HT-29 (cell line): ENCODE measurements at places on chromosomes 12 and 14.

GRCh38 chr12:26156201-26156871 is 31.5 kb upstream of the BHLHE41 start:
- DNase-seq = no peak

GRCh38 chr12:121741743-121742142 is 29.2 kb downstream of the TMEM120B start:
- DNase-seq = no peak

- DNase-seq = no peak
Observed at GRCh38 chr12:82694276-82694675, 7.6 kb downstream of the TMTC2 start.

- DNase-seq = no peak
Observed at GRCh38 chr12:57085999-57086492, 2.9 kb upstream of the NAB2 start.

- no peak for DNase-seq
Observed at GRCh38 chr12:116381744-116382685, 104.5 kb upstream of the MED13L start.

- no peak for DNase-seq
Observed at GRCh38 chr12:12744546-12745305, 27.6 kb downstream of the CDKN1B start.

DNA sequence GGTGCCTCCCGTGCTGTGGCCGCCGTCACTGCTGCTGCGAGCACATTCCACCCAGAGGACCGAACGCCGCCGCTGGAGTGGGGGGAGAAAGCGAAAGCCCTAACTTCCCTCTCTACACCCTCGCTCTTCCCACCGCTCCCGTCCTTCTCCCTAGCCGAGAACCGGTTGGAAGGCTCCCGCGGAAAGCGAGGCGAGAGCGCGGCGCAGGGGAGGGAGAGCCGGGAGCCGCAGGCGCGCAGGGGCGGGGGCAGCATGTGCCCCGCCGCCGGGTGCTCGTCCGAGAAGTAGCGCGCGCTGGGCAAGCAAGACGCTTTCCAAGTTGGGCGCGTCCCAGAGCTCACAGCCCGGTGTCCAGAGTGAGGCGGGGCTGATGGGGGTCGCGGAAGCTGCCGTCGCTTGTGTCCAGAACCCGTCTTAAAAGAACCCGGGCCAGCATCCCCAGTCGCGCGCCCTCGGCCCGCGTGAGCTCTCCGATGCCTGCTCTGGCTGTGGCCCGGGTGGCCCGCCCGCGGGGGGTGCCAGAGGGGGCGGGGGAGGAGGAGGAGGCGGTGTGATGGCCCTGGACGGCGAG is at the start of gene TRHDE:
TSS of gene TRHDE (plus strand) at position 280 of the 571 bp plus-strand sequence. CDS start at position 554, 274 bp downstream.
- DNase-seq = no peak

- no peak for DNase-seq
Observed at GRCh38 chr14:69873877-69874780, 5.1 kb upstream of the SMOC1 start.

GRCh38 chr14:75434138-75434889 is 6.5 kb downstream of the JDP2 start:
- DNase-seq = no peak

DNA sequence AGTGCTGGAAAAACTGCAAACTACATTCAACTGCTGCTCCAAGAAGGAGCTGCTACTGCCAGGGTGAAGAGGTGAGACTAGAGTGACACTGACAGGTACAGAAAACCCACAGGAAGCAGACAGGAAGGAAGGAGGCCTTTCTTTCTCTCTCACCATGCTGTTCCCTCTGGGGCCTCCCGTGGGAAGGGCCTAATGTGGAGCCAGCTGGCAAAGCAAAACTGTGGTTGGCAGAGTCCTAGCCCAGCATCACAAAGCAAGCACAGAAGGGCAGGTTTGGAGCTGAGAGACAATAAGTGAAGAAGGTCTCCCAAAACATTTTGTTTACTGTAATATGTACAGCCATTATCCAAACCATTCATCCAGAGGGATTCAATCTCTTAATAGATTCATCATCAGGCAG is 122.5 kb upstream of the MAX start:
- no peak for DNase-seq

DNA sequence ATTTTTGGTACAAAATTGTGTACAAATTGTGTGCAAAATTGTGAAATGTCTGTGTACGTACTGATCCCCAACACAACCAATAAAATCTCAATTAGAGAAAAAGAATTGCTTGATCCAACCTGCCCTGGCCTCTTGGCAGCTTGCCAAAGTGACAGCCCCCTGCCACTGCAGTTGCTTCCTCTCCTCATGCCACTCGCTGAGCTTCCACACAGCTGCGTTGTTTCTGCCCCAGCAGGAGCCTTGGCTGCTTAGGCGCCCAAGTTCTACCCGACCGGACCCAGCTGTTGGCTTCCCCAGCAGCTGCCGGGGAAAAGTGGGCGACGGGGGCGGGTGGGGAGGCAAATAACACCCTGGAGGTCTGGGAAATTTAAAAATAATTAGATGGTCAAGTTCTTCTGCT is 171.8 kb upstream of the ATF7IP start:
- no peak for DNase-seq

GRCh38 chr14:56210571-56210970 is 92.4 kb downstream of the PELI2 start:
- no peak for DNase-seq

- DNase-seq = no peak
Observed at GRCh38 chr12:106643000-106643399, 60.2 kb downstream of the RFX4 start.

- no peak for DNase-seq
Observed at GRCh38 chr12:25824734-25825133, 133.7 kb upstream of the RASSF8 start.

- peak; percentile 84 for DNase-seq
Observed at GRCh38 chr12:48815126-48816110, 2.9 kb upstream of the CACNB3 start.

DNA sequence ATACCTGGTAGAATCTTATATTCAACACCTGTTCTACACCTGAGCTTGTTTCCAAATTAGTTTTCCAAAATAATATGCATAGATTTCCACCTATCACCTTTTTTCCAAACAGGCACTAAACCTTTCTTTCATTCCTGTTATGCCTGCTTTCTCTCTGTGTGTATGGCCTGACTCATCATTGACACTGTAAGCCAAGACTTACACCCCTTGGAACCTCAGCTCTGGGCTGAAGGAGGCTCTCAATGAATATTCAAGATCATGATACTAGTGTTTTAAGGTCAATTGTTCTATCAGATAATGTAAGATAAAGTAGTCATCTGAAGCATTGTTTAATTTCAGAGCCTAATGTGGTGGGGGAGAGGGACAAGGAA is 1193.3 kb downstream of the FLRT2 start:
- no peak for DNase-seq

- no peak for DNase-seq
Observed at GRCh38 chr12:56541631-56542030, 20.0 kb downstream of the RBMS2 start.

DNA sequence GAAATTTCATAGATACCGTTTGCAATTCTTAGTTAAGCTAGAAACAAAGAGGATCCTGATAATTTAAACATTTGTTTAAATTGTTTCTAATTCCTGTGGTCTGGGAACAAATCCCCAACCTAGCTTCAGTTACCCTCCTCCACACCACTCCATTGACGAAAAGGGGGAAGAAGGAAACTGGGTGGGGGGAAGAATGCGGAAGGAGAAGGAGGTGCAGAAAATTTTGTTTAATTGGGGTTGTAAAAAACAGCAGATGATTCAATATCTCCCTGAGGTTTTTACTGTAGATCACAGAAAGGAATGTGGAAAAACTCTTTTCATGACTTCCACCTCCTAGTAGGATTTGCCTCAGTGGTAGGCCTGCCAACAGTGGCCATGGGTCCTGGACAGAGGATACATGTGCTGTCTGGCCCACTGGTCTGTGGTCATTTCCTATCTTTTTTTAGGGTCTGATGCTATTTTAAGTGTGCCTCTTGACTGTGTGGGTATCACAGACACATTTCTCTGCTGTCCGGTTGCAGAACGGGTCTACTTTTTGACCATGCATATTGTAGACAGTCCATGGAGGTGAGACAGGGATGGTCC is 122.9 kb upstream of the PCED1B start:
- DNase-seq = no peak

- no peak for DNase-seq
Observed at GRCh38 chr12:54132976-54133771, 55.6 kb downstream of the SMUG1 start.

GRCh38 chr12:42625611-42626010 is 36.1 kb upstream of the PRICKLE1 start:
- DNase-seq = no peak

DNA sequence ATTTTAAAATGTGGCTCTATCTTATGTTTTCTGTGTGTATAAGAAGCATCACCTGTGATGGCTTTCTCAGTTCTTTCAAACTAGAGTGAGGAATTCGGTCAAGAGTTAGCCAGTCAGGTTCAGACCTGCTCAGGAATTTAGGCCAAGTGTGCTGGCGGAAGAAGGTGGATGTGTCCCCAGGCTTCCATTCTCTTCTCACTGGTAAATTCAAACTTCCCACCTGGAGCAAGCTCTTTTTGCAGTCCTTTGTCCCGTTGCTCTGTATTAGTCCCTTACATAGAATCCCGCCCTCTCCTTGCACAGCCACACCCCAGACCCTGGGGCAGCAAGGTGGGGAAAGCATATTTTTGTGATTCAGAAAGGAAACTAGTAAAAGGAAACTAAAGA is 124.7 kb upstream of the PWP1 start:
- no peak for DNase-seq

- no peak for DNase-seq
Observed at GRCh38 chr14:95394297-95395097, 74.8 kb upstream of the CLMN start.

GRCh38 chr12:26599096-26599695 is 233.8 kb downstream of the ITPR2 start:
- no peak for DNase-seq
